Esophagus squamous epithelium (tissue), 5 donors: ENCODE measurements at places on chromosomes 3 and 15. TPM values are rescaled to one million over a fixed set of nuclear protein-coding genes. Genes with fewer than 3 reads are reported as not detected.

The SQOR gene
- 88.7 TPM for total RNA-seq

- no peaks in the 10 kb centered on the region for H3K27me3 ChIP-seq
- H3K4me3 ChIP-seq: no peak overlapping the region
- H3K36me3 ChIP-seq: no peaks in the 10 kb centered on the region
- H3K27ac ChIP-seq: no peak overlapping the region
These were observed 364.8 kb upstream of the PROK2 start for GRCh38 chr3:72149645-72150300.

The MYO9A gene
- total RNA-seq: 37.6 TPM

GRCh38 chr3:152219216-152219615 is 49.5 kb upstream of the MBNL1 start:
- no peak overlapping the region for H3K4me3 ChIP-seq
- no peaks in the 10 kb centered on the region for H3K36me3 ChIP-seq
- H3K4me1 ChIP-seq: peaks cover 7% of the 10 kb centered on the region
- no peak for DNase-seq
- H3K27me3 ChIP-seq: no peaks in the 10 kb centered on the region
- H3K27ac ChIP-seq: no peak overlapping the region

GRCh38 chr15:37149146-37149545 is 48.8 kb upstream of the MEIS2 start:
- H3K27ac ChIP-seq: no peak overlapping the region
- no peaks in the 10 kb centered on the region for H3K36me3 ChIP-seq
- no peak overlapping the region for H3K4me3 ChIP-seq
- H3K27me3 ChIP-seq: no peaks in the 10 kb centered on the region
- H3K4me1 ChIP-seq: no peaks in the 10 kb centered on the region

The TMCO5A gene
- not detected for total RNA-seq

The SLC2A2 gene
- not detected for total RNA-seq

The ARRDC4 gene
- 14.0 TPM for total RNA-seq

DNA sequence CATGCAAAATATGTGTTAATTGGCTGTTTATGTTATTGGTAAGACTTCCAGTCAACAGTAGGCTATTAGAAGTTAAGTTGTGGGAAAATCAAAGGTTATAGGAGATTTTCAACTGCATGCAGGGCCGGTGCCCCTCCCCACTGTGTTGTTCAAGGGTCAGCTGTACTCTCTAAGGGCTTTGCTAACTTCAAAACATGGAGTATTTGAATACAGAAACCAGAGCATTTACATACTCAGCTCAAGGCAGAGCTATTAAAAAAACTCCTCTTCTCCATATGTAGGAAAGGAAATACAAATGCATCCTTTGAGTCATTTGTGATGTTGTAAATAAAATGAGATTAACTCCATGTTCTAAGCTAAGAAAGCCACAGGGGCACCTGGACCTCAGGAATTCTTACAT is 16.8 kb downstream of the IL17RB start:
- no peaks in the 10 kb centered on the region for H3K27me3 ChIP-seq
- H3K4me3 ChIP-seq: no peak overlapping the region
- no peak overlapping the region for H3K27ac ChIP-seq
- no peaks in the 10 kb centered on the region for H3K4me1 ChIP-seq
- peaks cover 7% of the 10 kb centered on the region for H3K36me3 ChIP-seq

- DNase-seq: no peak
- no peak overlapping the region for H3K27ac ChIP-seq
- H3K4me3 ChIP-seq: no peak overlapping the region
- H3K4me1 ChIP-seq: no peaks in the 10 kb centered on the region
- no peaks in the 10 kb centered on the region for H3K27me3 ChIP-seq
These were observed 276.6 kb upstream of the GADL1 start for GRCh38 chr3:31170932-31171670.

GRCh38 chr3:43747641-43748040 is 56.9 kb downstream of the ABHD5 start:
- H3K4me1 ChIP-seq: peaks cover 2% of the 10 kb centered on the region
- H3K4me3 ChIP-seq: no peak overlapping the region
- no peaks in the 10 kb centered on the region for H3K36me3 ChIP-seq
- no peak overlapping the region for H3K27ac ChIP-seq
- DNase-seq: no peak
- H3K27me3 ChIP-seq: no peaks in the 10 kb centered on the region

- no peaks in the 10 kb centered on the region for H3K27me3 ChIP-seq
- H3K4me3 ChIP-seq: no peak overlapping the region
- H3K36me3 ChIP-seq: peaks cover 91% of the 10 kb centered on the region
- DNase-seq: no peak
- H3K27ac ChIP-seq: peak overlapping the region; percentile 28
These were observed 35.0 kb downstream of the TNK2 start for GRCh38 chr3:195873281-195873887.

The C3orf80 gene
- total RNA-seq: 4.8 TPM

- DNase-seq: no peak
- H3K27me3 ChIP-seq: no peaks in the 10 kb centered on the region
- peaks cover 43% of the 10 kb centered on the region for H3K36me3 ChIP-seq
- H3K27ac ChIP-seq: no peak overlapping the region
- peaks cover 13% of the 10 kb centered on the region for H3K4me1 ChIP-seq
- H3K4me3 ChIP-seq: no peak overlapping the region
These were observed 28.1 kb downstream of the NKIRAS1 start for GRCh38 chr3:23888617-23889228.

GRCh38 chr3:120908030-120908794 is at the start of gene STXBP5L:
Gene STXBP5L, plus strand, starts transcription at chr3:120908205. Its CDS starts 1,374 bp downstream, at chr3:120909579.
- H3K4me1 ChIP-seq: peaks cover 11% of the 10 kb centered on the region
- no peak within 1 kb of the TSS for H3K27ac ChIP-seq
- peak within 1 kb of the TSS; percentile 39 for H3K4me3 ChIP-seq
- no peak for DNase-seq
- peaks cover 58% of the 10 kb centered on the region for H3K27me3 ChIP-seq

DNA sequence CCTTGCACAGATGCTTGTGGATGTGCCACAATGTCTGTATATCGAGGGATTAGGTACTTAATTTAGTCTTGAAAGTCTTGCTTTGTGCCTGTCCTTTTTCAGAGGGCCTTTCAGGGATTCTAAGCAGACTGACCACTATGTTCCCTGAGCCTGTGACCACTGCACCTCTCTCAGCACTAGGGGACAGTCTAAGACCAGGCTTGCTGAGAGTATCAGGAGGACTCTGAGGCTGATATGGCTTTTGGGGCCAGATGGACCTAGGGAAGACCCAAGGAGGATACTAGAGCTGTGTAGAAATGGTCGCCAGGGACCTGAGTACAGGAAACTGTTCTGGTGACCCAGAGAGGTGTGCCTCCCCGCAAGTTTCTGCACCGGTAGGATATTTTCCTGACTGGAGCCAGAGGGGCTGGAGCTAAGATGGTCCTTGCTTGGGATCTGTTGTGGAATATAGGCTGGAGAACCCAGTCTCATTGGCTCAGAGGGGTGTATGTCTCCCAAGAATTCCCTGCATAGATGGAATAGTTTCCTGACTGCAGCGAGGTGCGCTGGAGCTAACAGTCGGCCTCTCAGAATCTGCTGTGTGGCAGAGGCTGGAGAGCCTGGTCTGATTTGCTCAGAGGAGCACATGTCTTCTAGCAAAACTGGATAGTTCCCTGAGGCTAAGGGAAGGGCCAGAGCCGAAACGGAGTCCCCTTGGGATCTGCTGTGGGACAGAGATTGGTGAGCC is 213.2 kb upstream of the DCBLD2 start:
- no peaks in the 10 kb centered on the region for H3K27me3 ChIP-seq
- no peaks in the 10 kb centered on the region for H3K36me3 ChIP-seq
- no peak for DNase-seq
- H3K4me3 ChIP-seq: no peak overlapping the region

GRCh38 chr3:179493260-179493659 is 42.0 kb upstream of the GNB4 start:
- no peaks in the 10 kb centered on the region for H3K27me3 ChIP-seq
- H3K36me3 ChIP-seq: no peaks in the 10 kb centered on the region
- H3K27ac ChIP-seq: no peak overlapping the region
- no peaks in the 10 kb centered on the region for H3K4me1 ChIP-seq
- DNase-seq: no peak
- no peak overlapping the region for H3K4me3 ChIP-seq

The CYP11A1 gene
- total RNA-seq: 7.2 TPM

DNA sequence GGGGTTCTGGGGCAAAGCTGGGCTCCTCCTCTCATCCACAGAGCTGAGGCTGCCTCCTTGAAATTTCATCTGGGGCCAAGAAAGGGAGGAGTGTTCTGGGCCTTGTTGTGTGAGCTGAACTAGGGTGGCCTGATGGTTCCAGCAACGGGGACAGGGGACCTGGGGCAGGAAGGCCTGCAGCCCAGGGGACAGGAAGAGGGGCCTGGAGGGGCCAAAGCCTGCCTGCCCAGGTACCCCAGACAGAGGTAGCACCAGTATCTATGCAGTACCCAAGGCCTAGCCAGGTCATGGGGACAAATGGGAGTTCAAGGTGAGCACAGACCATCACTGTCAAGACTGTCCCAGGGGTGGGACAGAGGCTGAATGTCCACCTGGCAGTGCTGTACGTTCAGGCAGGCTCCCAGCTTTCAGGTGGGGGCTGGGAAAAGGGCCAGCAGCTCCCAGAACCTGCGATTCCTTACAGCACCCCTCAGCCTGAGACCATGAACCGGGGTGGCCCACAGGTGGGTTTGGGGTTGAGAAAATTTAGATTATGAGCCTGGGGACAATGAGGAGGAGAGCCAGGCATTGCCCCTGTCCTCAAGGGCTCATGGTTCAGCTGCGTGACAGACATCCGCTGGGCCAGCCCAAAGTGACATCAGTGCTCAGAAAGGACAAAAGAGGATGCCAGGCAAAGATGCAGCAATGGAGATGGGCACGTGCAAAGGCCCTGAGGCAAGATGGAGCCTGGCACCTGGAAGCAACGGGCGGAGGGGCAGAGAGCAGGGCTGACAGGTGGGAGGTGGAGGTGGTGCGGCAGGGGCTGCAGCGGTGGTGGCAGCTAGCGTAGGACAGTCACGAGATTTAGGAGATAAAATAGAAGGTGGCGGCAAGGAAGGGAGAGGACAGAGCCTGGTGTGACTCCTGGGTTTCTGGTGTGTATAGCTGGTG is 28.0 kb downstream of the PSTPIP1 start:
- no peak overlapping the region for H3K27ac ChIP-seq
- H3K36me3 ChIP-seq: no peaks in the 10 kb centered on the region
- no peaks in the 10 kb centered on the region for H3K4me1 ChIP-seq
- no peak for DNase-seq
- H3K4me3 ChIP-seq: no peak overlapping the region

DNA sequence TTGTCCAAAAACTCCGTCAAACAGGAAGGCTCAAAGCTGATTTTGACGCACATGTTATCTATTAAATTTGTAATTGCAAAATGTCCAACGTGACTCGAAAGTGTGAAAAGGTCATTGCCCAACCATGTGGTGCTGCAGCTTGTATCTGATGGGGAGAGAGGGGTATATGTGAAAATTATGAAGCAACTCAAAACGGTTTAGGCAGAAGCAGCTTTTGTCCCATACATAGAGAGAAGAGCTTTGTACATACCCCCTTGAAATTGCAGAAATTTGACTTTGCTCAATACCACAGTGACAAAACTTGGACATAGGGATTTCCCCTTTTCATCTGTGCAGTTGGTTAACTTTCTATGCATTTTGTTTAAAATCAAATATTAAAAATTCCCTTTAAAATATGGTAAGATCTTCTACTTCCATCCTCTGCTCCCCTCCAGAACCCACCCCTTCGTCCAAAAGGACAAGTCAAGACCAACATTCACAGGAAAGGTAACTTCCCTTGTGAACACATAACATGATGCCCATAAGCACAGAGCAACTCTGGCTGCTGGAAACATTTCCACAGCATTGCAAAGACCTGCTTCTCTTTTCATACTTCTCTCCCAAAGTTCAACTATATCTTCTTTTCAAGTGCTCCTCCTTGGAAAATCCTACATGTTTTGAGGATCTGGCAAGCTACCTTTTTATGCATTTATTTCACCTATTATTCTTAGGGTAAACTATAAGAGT is 253.7 kb upstream of the THBS1 start:
- no peak for DNase-seq
- no peak overlapping the region for H3K4me3 ChIP-seq
- no peak overlapping the region for H3K27ac ChIP-seq

GRCh38 chr3:23455084-23455483 is 252.0 kb downstream of the UBE2E2 start:
- H3K27ac ChIP-seq: no peak overlapping the region
- H3K4me3 ChIP-seq: no peak overlapping the region
- no peaks in the 10 kb centered on the region for H3K36me3 ChIP-seq

The SYNM gene
- total RNA-seq: 33.9 TPM

The GOLGA8S gene
- 0.19 TPM for total RNA-seq

DNA sequence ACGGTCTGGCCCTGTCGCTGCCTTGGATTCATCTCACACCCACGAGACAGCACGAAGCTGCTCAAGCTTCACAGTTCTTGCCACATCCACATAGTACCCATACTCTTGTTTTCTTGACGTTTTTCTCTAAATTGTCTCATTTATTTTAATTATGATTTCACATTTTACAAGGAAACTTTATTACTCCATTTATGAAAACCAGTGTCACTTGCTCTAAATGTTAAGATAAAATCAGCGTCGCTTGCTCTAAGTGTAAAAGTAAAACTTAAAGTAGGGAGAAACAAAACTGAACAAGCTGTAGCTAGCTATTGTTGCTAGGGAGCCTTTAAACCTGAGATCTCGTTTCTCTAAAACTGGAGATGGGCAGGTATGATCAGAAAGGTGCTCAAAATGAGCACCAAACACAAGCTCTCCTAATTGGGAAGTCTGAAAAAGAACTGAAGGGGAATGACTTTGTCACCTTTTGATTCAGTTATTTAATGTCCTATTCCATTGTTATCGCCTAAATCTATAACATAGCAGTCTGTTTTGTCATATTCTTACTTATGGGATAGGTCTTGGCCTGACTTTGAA is 680 bp downstream of the IFT122 start:
- H3K4me3 ChIP-seq: peak overlapping the region; percentile 93
- peaks cover 37% of the 10 kb centered on the region for H3K4me1 ChIP-seq
- no peaks in the 10 kb centered on the region for H3K36me3 ChIP-seq
- peak overlapping the region; percentile 89 for H3K27ac ChIP-seq
- DNase-seq: no peak
- no peaks in the 10 kb centered on the region for H3K27me3 ChIP-seq

DNA sequence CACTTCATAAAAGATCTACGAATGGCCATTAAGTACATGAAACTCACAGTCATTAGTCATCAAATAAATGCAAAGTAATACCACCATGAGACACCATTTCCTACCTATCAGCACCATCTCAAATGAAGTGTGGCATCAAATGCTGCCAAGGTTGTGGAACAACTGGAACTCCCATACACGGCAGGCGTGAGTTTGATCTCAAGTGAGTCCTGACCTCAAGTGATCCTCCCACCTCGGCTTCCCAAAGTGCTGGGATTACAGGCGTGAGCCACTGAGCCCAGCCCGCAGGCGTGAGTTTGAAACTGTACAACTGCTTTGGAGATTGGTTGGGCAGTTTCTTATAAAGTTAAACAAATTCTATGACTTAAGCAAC is 28.8 kb upstream of the HDAC11 start:
- DNase-seq: no peak
- H3K27ac ChIP-seq: peak overlapping the region; percentile 88
- no peaks in the 10 kb centered on the region for H3K36me3 ChIP-seq
- peaks cover 38% of the 10 kb centered on the region for H3K4me1 ChIP-seq

DNA sequence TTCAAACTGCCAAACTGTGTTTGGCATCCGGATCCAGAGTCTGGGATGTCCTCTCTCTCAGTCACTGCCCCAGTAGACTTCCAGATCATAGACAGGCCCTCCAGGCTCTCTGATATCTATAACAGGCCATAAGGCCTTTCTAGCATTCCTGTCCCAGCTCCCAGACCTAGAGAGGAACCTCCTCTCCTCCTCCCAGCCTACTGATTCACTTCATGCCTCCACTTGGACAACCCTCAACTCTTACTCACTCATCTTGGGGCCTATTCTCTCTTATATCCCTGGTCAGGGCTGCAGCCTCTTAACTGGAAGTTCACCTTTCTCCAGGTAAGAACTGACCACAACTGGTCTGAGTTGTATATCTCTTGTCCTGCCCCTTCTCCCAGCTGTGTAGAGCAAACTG is 253.7 kb upstream of the TRIM42 start:
- no peak overlapping the region for H3K27ac ChIP-seq
- H3K4me1 ChIP-seq: no peaks in the 10 kb centered on the region
- no peaks in the 10 kb centered on the region for H3K27me3 ChIP-seq
